ENCODE measurements at places on chromosomes 3 and 15.

DNA sequence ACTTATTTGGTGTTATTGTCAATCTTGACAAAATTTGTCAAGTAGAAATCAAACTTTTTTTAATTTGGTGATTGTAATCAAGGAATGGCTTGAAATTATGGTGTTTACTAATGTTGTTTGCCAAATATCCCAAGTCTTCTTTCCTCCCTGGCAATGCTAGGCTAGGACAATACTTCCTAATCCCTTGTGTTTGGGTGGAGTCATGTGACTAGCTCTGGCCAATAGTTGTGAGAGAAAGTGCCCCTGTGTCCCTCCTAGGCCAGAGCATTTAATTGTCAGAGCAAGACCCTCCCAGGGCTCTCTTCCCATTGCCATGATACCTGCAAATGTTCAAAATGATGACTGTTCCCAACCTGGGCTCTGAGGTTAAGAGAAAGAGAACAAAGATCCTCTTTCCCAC lies 132.7 kb downstream of the ANXA2 start:
- DNase-seq: no peak

DNA sequence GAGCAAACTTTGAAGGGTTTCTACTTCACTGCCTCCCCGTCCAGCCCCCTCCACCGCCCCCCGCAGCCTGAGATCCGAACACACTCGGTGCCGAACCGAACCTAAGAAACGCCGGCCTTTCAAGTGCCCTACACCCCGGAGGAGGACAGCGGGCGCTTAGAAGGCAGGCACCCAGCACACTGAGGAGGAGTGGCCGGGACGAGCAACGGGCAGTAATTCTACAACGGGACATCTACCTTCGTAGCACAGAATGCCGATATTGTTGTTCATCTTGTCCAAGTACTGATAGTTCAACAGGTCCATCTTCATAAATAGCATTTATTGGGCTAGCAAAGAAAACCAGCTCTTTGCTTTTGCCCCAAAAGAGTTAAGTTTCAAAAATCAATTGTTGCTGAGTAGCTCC lies 513 bp downstream of the VGLL4 start:
- peak; percentile 59 for DNase-seq

DNA sequence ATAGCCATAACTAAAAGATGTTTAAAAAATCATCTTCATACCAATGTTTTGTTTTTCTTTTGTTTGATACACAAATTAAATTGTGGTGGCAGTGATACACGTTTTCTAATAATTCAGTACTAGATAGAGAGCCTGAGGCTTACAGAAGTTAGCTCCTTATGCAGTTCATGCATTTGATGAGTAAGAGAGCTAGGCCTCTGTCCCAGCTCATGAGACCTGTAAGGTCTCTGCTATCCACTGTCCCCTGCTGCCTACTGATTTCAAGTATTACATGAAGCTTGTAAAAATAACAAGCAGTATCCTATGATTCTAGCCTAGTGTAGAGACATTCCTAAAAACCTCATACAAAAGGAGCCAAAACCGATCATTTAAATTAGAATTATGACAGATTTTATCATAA lies 144.5 kb downstream of the MBNL1 start:
- DNase-seq: no peak

- DNase-seq: no peak
Observed at GRCh38 chr15:63672369-63672768, 75.2 kb downstream of the FBXL22 start.

GRCh38 chr3:157692468-157692867 lies 189.3 kb upstream of the VEPH1 start:
- no peak for DNase-seq

DNA sequence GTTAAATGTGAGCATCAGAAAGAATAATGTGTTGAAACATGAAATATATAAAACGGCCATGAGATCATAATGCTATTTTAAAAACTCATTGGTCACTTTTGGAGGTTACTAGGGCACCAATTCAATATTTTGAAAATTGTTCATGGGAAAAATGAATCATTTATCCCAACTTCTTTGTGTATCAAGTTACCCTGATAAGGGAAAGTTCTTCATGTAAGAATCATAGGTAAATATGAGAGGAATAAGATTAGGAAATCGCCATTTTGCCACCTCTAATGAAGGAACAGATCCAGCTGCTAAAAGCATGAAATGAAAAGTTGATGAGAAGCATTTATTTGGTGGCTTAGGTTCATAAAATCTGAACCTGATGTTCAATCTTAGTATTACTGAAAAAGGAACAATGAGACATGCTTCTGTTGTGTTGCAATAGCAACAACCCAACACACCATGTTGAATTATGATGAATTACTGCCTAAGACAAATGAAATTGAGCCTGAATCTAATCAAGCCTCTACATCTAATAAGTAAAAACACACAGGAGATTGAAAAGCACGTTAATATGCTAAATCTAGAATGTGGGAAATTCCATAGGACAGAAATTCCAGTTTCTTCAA lies 32.5 kb downstream of the ABHD5 start:
- DNase-seq: no peak

DNA sequence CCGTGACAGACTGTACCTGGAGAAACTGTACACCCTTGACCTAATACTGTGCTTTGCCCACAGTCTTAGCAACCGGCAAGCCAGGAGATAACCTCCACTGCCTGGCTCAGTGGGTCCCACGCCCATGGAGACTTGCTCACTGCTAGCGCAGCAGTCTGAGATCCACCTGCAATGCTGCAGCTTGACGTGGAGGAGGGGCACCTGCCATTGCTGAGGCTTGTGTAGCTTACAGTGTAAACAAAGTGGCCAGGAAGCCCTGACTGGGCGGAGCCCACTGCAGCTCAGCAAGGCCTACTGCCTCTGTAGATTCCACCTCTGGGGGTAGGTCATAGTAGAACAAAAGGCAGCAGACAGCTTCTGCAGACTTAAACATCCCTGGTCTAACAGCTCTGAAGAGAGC lies 189.3 kb downstream of the EDEM1 start:
- no peak for DNase-seq

DNA sequence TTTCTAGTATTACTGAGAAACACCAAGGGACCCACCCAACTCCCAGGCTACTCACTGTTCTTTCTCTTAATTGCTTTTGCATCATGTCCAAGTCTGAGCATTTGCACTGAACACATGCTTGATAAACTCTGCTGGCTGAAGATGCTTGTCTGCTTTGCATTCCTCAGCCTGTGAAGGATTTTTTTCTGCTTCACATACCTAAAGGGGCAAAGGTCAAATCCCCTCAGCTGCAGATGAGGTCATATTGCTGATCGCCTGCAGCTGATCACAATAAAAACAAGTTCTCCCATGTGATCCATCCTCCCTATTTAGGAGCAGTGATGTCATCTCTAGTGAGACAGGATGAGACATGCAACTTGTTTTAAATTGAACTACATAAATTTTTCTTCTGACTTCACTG lies 84.6 kb upstream of the DCBLD2 start:
- DNase-seq: no peak

DNA sequence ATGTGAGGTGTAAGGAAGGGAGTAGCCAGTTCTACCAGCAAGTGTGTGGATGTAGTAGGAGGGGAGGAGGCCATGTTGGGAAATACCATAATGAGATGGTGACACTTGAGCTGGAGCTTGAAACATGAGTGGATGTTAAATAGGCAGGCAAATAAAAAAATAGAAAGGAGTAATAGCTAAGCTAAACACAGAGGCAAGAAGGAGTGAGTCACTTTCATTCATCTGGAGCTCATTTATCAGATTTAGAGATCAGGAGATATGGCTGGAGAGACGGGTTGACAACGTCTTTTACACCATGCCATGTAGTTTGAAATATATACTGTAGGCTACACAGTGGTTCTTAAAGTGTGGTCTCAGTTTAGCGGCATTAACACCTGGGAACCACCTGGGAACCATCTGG lies 390.5 kb downstream of the DIPK2A start:
- DNase-seq: no peak

Measured in stimulated activated CD8-positive, alpha-beta memory T cell treated with anti-CD3 and anti-CD28 coated beads, Interleukin-4, amount 100 ng/mL, for 48 hours (primary cell).